Stimulated activated CD4-positive, alpha-beta T cell treated with anti-CD3 and anti-CD28 coated beads, Interleukin-4, amount 100 ng/mL, for 1 hour (primary cell): ENCODE measurements at places on chromosomes 16 and 17.

GRCh38 chr17:1573932-1574696 lies 11.5 kb upstream of the PITPNA start:
- DNase-seq = peak; percentile 67

DNA sequence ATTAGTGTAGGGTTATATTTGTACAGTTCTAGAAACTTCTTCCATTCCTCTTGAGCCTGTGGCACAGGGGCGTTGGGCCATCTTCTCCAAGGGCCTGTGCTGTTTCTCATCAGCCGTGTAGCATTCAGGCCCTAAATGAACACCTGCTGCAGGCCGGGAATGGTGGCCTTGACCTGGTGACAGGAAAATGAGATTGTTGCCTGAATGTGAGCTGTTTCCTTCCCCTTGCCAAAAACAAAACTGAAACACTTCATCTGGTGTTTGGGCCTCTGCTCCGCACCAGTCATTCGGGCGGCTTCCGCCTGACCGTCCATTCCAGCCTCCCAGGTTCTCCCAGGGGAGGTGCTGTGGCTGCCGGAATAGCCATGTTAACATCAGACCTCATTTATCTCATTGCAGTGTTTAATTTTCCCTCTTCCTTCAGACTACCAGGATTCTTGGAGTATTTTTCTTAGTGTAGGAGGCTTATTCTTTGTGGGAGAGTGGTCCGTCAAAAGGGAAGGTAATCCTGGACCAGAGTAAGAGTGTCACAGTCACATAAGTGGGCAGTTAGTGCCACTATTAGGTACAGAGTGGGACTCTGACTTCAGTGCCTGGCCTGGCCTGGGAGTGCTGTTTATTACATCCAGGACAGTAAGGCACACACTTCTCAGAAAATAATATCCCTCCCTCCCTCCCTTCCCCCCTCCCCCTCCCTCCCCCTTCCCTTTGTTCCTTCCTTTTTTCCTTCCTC lies 61.9 kb downstream of the WWP2 start:
- DNase-seq = no peak

- no peak for DNase-seq
These were observed 1.9 kb upstream of the GAA start for GRCh38 chr17:80099291-80100034.

- DNase-seq = no peak
These were observed 65.1 kb downstream of the ABCC6 start for GRCh38 chr16:16158082-16158658.

GRCh38 chr17:4617590-4618351 lies 23.7 kb downstream of the ALOX15 start:
- no peak for DNase-seq

- no peak for DNase-seq
These were observed 28.3 kb downstream of the NPLOC4 start for GRCh38 chr17:81608605-81609004.

GRCh38 chr16:71929048-71929447 lies 33.7 kb downstream of the IST1 start:
- DNase-seq = no peak

GRCh38 chr17:71656964-71657858 lies 463.6 kb upstream of the SOX9 start:
- no peak for DNase-seq

DNA sequence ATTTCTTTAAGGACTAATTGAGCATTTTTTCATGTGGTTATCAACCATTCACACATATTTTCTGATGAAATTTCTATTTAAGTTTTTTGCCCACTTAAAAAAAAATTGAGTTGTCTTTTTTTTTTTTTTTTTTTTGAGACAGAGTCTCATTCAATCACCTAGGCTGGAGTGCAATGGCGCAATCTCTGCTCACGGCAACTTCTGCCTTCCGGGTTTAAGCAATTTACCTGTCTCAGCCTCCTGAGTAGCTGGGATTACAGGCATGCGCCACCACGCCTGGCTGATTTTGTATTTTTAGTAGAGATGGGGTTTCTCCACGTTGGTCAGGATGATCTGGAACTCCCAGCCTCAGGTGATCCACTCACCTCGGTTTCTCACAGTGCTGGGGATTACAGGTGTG lies 34.3 kb downstream of the RAB11FIP3 start:
- no peak for DNase-seq

- DNase-seq = peak; percentile 79
These were observed 569 bp upstream of the RABEP2 start for GRCh38 chr16:28925386-28926228.

DNA sequence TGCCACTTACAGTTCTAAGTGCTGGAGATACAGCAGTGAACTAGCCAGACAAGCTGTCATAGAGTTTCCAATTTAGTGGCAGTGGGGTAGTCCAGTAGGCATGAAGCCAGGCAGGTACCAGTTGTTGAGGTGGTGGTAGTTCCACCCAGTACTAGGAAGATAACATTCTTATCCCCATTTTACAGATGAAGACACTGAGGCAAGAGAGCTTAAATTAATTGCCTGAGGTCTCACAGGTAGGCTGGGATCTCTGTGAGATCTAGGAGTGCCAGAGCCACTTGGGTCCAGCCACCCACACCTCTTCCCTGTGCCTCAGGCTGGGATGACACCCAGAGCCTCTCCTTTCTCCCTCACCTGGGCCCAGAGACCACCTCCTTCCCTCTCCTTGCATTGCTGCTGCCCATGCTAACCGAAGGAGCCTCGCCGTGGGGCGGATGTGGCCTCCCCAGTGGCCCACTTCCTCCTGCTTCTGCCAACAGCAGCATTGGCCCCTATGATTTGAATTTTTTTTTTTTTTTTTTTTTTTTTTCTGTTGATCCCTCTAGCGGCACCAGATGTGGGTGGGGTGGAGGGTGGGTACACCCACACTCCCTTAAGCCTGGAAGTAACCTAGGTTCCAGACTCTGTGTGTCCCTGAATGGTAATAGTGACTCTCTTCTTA lies 114.0 kb downstream of the PRKCB start:
- DNase-seq = peak; percentile 32

- no peak for DNase-seq
These were observed 390 bp downstream of the MLLT6 start for GRCh38 chr17:38705523-38705802.

- no peak for DNase-seq
These were observed 219.7 kb upstream of the HSBP1 start for GRCh38 chr16:83588070-83588469.

GRCh38 chr16:63130942-63131341 lies 1094.7 kb upstream of the CDH8 start:
- DNase-seq = no peak

DNA sequence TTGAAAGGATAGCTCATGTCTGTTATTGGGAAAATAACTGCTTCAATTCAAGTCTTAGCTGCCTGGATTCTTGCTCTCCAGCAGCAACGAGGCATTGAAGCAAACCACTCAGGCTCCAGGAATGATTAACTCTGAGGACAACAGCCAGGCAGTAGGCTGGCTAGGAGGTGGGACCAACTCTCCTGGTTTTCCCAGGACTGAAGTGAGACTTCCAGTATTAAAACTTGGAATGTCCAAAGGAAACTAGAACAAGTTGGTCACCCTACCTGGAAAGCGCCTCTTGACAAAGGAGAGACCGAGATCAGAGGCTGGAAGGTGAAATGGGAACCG lies 100.7 kb downstream of the SALL1 start:
- no peak for DNase-seq

DNA sequence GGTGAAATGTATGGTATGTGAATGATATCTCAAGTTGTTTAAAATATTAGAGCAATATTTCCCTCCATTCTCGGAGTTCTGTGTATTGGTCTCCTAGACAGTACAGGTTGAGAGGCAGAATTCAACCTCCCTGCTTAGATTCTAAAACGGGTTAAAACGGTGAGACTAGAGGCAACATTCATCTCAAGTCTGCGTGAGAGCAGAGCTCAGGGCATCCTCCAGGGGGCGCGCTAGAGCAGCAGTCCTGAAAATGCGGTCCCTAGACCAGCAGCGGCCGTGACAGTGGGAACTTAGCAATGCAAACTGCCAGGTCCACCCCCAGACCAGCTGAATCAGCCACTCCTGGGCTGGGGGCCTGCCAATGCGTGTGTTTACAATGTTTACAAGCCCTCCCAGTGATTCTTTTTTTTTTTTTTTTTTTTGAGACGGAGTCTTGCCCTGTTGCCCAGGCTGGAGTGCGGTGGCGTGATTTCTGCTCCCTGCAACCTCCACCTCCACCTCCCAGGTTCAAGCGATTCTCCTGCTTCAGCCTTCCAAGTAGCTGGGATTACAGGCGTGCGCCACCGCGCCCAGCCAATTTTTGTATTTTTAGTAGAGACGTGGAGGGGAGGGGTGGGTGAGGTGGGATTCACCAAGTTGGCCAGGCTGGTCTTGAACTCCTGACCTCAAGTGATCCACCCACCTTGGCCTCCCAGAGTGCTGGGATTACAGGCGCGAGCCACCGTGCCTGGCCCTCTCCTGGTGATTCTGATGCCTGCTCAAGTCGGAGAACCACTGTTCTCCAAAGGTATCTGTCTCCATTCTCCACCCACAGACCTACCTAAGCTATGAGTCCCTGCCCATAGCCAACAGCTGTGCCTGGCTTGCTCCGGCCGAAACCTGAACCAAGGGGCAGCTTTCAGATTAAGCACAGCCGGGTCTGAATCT lies 24.2 kb downstream of the KLHL36 start:
- DNase-seq = peak; percentile 86

DNA sequence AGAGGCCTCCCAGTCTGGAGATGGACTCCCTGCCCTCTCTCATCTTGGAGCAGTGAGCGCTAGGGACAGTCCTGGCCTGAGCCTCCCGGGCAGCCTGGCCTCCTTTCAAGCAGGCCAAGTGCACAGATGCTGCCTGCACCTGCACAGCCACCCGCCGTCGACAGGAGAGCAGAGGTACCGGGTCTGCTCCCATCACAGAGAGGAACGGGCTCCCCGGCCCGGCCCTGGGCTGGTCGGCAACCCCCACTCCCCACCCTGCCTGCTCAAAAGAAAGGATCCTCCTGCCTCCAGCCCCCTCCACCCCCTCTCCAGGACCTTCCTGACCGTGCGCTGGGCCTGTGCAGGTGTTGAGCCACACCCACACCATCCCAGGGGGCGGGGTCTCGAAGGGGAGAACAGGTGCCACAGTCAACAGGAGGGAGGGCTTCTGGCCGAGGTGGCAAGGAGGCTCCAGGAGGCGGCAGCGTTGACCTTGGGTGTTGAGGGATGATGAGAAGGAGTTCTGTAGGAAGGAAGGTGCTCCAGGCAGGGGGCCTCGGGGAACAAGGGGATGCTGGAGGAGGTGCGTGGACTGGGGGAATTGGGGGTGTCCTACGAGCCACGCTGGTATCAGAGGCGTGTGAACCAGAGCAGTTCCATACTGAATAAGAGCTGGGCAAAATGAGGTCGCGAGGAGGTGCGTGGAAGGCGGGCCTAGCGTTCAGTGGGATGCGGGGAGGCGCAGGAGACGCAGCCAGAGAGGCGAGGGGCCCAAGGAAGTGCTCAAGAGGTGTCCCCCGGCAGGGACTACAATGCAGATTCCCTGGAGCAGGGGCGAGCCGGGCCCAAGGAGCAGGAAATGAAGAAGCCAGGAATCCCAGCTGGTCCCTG lies 967 bp upstream of the CDH15 start:
- no peak for DNase-seq

DNA sequence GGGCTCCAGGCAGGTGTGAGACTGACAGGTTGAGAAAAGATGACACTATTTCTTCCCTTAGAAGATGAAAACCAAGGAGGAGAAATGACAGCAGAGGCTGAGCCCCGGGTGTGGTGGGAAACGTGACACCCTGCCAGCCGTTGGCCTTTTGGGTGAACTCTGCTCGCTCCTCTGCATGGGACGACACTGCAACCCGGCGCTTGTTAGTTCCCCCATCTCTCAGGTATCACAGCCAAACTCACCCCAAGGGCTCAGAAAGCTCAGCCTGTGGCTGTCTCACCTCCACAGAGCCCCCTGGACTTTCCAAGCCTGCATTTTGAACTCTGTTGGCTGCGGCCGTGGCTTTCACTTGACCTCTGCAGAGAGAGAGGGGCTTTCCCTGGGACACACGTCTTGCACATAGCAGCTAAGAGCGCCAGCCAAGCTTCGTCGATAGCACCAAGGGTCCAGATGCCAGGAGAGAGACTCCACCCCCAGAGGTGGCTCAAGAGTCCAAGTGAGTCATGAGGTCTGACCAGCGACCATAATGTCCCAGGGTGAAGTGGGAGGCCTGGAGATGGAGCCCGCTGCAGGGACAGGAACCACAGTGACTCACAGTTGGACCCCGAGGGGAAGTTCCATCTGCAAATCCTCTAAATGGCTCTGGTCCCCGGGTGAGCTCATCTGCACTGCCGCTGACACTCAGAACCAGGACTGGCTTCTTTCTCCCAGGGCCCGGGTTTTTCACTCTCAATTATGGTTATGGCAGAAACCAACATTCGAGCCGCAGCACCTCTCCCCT lies 301.9 kb downstream of the SOX9 start:
- DNase-seq = peak; percentile 7

GRCh38 chr16:2592786-2593185 lies 55.0 kb downstream of the PDPK1 start:
- DNase-seq = no peak

- DNase-seq = no peak
These were observed 81.4 kb upstream of the DYNLRB2 start for GRCh38 chr16:80459331-80459777.

- DNase-seq = peak; percentile 55
These were observed 4.3 kb upstream of the NAGLU start for GRCh38 chr17:42531455-42532354.

GRCh38 chr16:79037521-79038373 lies 562.8 kb downstream of the MAF start:
- no peak for DNase-seq

GRCh38 chr17:80262775-80263244 lies 2.2 kb downstream of the RNF213 start:
- no peak for DNase-seq

- no peak for DNase-seq
These were observed 7.9 kb upstream of the C17orf58 start for GRCh38 chr17:68004201-68004600.

- DNase-seq = no peak
These were observed 583.3 kb downstream of the HS3ST4 start for GRCh38 chr16:26275021-26275590.

DNA sequence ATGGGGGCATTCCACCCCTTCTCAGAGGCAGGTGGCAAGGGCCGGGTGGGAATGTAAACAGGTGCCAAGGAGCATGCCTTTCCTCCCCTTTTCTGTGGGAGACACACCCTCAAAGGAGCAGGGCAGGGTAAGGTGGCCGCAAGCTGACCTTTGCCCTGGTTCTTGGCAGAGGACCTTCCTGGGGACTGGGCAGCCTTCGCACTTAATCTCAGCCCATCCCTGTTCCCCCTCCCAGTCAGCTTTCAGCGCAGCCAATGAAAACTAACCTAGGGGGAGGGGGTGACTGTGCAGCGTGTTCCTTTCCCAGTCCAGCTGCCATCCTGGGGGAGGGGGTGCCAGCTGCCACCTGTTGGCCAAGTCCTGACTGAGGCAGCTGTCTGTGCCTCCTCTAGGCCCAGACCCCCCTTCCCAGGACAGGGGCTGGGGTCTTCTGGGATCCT lies 2.8 kb downstream of the TRAF4 start:
- no peak for DNase-seq

GRCh38 chr17:66423056-66423955 lies 120.9 kb downstream of the PRKCA start:
- DNase-seq = no peak
